ENCODE measurements at places on chromosomes 13 and 19.
A peak's percentile ranks its signal among the peaks of the same experiment; 100 is the strongest.

DNA sequence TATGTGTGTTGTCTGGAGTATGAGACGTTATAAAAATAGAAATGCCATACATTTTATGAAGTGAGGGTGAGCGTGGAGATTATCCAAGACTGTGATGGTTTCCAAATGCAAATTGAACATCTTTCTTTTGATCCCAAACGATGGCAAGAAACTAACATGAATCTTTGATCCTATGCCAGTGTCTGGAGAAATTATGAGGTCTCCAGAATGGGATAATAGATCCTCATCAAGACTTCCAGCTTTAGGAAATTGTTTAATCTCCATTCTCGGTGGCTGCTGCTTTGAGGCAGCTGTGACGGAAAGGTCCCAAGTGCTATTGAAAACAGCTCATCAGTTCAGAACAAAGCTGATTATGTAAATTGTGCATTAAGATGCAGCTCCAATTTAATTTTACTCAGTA lies 30.8 kb downstream of the CBY2 start:
- no peak for DNase-seq

GRCh38 chr19:32719611-32720059 lies at the start of gene TDRD12:
TDRD12 (plus strand) TSS chr19:32719767; CDS start chr19:32720073, 306 bp downstream.
- DNase-seq: no peak

- DNase-seq: no peak
Observed at GRCh38 chr19:20162821-20163220, 4.2 kb upstream of the ZNF486 start.

GRCh38 chr19:50796128-50796633 lies 6.0 kb downstream of the ACP4 start:
- no peak for DNase-seq

GRCh38 chr19:14544977-14545715 lies 15.8 kb downstream of the TECR start:
- DNase-seq: no peak

DNA sequence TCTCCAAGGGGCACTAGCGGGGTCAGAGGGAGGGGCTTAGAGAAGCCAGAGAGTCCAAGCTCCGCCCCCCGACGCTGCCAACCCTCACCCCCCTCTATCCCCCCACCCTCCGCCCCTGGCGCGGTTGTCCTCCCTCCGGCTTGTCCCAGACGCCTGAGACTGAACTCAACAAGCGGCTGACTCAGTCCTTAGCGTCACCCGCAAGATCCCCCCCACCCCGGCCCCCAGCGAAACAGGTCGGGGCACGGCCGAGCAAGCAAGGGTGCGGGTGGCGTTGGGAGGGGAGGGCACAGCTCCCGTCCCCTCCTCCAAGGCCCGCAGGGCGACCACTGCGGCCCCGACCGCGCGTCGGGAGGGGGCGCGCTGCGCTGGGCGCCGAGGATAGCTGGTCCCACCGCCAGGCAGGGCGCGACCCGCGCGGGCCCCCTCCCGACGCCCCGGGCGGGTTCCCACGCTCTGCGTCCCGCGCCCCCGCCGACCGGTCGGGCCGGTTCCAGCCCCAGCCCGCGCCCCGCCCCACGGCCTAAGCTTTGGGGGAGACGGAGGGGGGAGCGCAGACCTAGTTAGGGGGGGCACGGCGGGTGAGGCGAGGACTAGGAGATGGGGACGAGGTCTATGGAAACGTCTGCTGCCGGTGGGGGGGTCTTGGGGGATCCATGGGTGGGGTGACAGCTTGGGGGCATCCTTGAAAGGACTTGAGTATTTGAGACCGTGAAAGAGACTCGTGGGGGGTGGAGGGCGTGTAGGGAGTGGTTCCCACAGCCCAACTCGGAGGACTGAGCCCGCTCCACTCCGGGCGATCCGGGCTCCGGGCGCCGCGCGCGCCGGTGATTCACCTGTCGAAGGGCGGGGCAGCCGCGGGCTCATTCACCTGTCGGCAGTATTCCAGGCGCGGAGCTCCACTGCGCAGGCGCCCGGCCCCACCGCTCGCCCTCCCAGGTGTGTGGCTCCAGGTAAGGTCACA lies 5.1 kb downstream of the NOTCH3 start:
- DNase-seq: no peak

GRCh38 chr13:42532561-42533335 lies 41.2 kb upstream of the TNFSF11 start:
- no peak for DNase-seq

- DNase-seq: peak; percentile 81
Observed at GRCh38 chr19:48858984-48859710, 9.3 kb downstream of the PLEKHA4 start.

GRCh38 chr19:44553478-44554171 lies 24.1 kb upstream of the CEACAM20 start:
- DNase-seq: peak; percentile 19

- no peak for DNase-seq
Observed at GRCh38 chr13:113562844-113563243, 21.7 kb upstream of the TFDP1 start.

DNA sequence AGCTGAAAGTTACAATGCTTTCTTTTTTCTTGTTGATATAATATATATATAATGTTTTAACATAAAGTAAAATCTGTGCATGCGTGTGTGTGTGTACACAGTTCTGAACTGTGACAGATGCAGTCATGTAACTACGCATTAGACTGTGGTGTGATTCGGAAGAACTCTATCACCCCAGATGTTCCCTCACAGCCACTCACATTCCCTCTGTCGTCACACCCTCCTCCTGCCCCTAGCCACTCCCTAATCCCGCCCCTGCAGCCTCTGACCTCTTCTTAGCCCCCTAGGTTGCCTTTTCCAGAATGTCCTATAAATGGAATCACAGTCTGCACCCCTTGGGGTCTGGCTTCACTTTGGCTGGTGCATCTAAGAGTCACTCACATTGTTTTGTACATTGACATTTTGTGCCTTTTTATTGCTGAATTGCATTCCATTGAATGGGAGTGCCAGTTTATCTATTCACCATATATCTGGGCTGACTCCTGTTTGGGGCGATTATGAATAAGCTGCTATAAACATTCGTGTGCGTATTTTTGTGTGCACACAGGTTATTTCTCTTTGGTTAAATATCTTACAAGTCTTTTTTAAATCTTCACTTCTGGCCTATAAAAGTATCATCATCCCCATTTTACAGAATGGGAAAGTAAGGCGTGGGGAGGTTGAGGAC lies 20.4 kb downstream of the DHRS12 start:
- DNase-seq: no peak

DNA sequence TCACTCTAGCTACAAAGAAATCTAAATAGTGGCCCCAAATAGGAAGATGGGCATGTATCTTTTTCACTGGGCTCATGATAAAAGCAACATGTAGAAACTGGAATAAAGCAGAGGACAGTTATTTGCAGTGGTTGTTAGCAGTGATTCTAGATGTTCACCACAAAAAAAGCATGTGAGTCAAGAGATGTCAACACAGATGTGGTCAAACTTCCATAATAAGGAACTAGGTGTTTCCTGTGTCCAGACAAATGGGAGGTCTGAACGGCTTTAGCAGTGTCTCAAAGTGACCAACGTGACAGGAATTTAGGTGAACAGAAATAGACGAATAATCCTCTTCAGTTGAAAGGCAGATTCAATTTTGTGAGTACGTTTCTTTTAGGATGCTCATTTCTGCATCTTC lies 162.7 kb downstream of the TBC1D4 start:
- DNase-seq: no peak

GRCh38 chr19:47422417-47423163 lies 3.3 kb upstream of the MEIS3 start:
- no peak for DNase-seq

- no peak for DNase-seq
Observed at GRCh38 chr13:77338329-77338728, 11.4 kb upstream of the MYCBP2 start.

GRCh38 chr13:112576191-112576590 lies 11.8 kb downstream of the TUBGCP3 start:
- no peak for DNase-seq

DNA sequence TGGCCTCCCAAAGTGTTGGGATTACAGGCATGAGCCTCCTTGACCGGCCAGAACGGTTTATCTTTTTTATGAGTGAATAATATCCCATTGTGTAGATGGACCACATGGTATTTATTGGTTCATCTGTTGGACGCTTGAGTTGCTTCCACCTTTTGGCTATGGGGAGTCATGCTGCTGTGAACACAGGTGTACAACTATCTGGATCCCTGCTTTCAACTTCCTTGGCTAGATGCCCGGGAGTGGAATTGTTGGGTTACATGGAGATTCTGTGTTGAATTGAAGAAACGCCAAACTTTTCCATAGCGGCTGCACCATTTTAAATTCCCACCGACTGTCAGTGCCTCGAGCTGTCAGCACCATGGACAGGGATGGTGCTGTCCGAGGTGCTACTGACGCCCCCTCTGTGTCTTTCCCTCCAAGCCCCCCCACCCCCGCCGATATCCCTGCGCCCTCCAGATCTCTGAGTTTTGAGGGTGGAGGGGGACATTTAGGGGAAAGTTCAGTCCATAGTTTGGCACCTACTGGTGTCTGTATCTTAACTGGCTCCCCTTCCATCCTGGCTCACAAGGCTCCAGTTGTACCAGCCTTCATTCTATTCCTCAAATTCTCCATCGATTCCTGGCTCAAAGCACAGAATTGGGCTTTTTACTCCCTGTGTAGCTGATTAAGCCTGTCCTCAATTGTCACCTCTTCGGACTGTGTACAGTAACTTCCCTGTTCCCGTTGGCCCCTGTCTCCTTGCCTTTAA lies 27.3 kb downstream of the PNPLA6 start:
- peak; percentile 15 for DNase-seq

GRCh38 chr19:42295831-42296525 lies 6.0 kb upstream of the PRR19 start:
- peak; percentile 80 for DNase-seq

- DNase-seq: no peak
Observed at GRCh38 chr13:40552895-40553294, 113.5 kb downstream of the FOXO1 start.

DNA sequence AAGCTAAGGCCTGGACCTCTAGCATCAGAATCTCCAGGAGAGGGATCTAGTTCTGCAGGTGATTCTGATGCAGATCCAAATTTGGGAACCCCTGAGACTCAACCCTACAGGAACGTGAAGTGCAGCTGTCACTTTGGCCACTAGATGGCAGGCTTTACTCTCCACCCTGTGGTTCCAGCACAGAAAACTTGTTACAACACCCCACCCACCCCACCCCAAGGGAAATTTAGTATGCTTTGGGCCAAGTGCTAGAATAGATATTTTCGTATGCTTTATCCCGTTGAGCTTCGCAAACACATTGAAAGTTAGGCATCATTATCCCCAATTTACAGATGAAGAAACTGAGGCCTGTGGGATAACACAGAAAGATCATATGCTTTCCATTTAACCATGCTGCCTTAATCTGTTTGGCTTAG lies 232.0 kb downstream of the B3GLCT start:
- peak; percentile 57 for DNase-seq

DNA sequence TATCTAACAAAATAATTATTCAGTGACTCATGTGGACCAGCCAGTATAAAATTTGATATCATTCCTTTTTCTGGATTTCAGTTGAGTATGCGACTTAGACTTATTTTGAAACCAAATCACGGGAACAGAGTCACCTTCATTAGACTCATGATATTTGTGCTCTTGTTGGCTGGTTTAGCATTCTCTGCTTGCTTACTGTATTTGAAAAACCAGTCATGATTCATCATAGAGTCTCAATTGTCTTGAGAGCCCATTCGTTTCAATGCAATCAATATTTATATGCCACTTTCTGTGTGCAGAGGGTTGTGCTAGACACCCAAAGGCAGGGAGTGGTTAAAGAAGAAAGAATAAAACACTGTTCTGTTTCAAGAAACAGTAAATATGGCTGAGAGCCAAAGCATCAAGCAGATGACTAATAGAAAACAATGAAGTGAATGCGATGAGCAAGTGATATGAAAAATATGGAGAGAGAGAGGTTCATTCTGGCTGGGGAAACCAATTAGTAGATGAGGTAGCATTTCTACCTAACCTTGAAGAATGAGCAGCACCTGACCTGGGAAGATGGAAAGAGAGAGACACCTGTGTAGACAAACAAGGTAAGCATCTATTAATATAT lies 99.6 kb upstream of the MBNL2 start:
- DNase-seq: no peak

GRCh38 chr19:50489461-50490011 lies 12.9 kb upstream of the GARIN5A start:
- no peak for DNase-seq

GRCh38 chr19:42140125-42140754 lies 8.0 kb upstream of the POU2F2 start:
- DNase-seq: peak; percentile 54

DNA sequence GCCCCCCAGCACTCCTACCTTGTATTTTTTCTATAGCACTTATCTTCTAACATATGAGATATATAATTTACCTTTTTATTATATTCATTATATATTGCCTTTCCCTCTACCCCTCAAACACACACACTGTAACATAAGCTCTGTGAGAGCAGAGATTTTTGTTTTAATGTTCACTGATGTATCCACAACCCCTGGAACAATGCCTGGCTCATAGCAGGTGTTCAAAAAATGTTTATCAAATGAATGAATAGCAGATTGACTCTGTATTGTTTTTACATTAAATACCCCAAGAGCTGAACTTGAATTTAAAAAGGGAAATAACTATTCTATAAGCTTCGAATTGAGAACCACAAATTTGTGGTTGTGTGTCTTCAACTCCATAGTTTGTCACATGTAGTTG lies 11.0 kb downstream of the POLR1D start:
- DNase-seq: no peak

DNA sequence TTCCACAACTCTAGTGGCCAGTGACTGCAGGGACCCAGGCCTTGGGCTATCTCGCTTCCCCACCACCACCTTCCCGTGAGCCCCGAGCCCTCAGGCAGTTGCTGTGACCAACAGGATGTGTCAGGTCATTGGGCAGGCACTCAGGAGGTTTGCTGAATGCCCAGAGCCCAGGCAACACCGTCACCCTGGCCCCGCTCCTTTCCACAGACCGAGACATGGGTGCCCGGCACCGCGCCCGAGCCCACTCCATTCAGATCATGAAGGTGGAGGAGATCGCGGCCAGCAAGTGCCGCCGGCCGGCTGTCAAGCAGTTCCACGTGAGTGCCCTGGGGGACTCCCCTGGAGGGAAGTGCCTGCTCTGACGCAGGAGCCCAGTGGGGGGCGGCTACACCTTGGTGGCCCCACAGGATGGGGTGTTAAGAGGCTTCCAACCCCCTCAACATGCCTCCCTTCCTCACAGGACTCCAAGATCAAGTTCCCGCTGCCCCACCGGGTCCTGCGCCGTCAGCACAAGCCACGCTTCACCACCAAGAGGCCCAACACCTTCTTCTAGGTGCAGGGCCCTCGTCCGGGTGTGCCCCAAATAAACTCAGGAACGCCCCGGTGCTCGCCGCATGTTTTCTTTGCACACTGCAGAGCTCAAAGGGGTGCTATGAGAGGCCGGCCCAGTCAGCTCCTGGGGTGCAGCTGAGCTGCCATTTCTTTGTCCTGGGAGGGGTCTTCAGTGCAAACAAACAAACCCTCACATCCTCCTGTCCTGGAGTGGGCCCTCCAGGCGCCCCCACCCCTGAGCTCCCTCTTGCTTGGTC lies 3.2 kb downstream of the RPL18A start:
- no peak for DNase-seq

DNA sequence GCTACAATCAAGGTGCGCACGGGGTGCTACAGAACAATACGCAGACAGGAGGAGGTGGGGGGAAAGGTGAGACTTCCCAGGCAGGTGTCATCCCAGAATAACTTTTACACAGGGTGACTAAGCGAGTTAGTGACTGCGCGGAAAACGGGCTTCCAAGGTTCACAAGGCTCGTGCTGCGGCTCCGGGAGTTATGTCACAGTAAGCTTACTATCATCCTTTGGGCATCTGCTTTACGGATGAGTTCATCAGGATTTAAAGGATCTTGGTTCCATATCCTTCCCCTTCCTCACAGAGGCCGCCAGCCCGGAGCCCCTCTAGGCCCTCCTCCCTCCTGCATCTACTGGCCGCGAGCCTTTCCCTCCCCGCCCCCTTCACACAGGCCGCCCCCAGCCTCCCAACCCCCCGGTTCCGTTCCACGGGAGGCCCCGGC lies 474 bp upstream of the IFT88 start:
- DNase-seq: peak; percentile 66

Measured in hematopoietic multipotent progenitor cell treated with erythropoietin and hydrocortisone succinate and interleukin-3 and kit ligand, for 8 days (in vitro differentiated cells).